ENCODE measurements at places on chromosomes 11 and 22. TPM values are rescaled to one million over a fixed set of nuclear protein-coding genes. Genes with fewer than 3 reads are reported as not detected.

Gene MRGPRF
- 14.6 TPM for total RNA-seq

Gene SOX6
- total RNA-seq, result 46.6 TPM

Gene SCGB1D2
- not detected for total RNA-seq

Gene C11orf87
- 6.3 TPM for total RNA-seq

Gene CCDC15
- total RNA-seq, result 5.2 TPM

Gene PANX3
- total RNA-seq, result not detected

Gene DDIAS
- total RNA-seq, result 6.8 TPM

Gene EHF
- total RNA-seq, result 46.2 TPM

Gene SLC22A25
- not detected for total RNA-seq

Gene PARVA
- total RNA-seq, result 35.6 TPM

Gene SLC22A8
- 8.5 TPM for total RNA-seq

Gene OR52N4
- not detected for total RNA-seq

Gene MCHR1
- total RNA-seq, result 1.6 TPM

Gene YAP1
- 137 TPM for total RNA-seq

Gene C11orf97
- total RNA-seq, result not detected

Gene APOL5
- total RNA-seq, result 0.44 TPM

Gene SLC7A4
- total RNA-seq, result 0.27 TPM

Gene CHRNA10
- total RNA-seq, result 0.88 TPM

All from camera-type eye (tissue), 1 donor.